ENCODE measurements at places on chromosomes 2 and 18.

- no peak for DNase-seq
Observed at GRCh38 chr2:191739194-191739593, 61.3 kb downstream of the NABP1 start.

GRCh38 chr18:59220784-59221765, 1.1 kb downstream of the GRP start:
- DNase-seq: peak; percentile 65

GRCh38 chr2:226159875-226160479, 639.6 kb downstream of the IRS1 start:
- DNase-seq: no peak

DNA sequence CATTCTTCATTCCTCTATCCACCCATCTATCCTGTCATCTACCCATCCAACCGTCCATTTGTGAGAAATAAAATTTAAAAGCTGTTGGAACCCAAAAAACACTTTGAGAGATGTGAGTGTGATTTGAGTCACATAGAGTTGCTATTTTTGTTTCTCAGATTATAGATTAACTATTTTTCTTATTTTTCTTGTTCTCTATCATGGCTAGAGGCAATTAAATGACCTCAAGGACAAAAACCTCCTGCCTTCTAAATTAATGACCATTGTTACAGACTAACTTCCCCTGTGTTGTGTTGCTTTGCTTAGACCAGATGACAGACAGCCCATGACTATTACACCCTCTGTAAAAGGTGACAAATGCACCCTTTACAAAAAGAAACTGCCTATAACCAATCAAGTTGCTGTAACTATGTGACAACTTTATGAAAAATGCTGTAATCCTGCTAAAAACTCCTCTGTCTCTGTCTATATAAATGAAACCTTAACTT, 207.9 kb upstream of the CXCR4 start:
- no peak for DNase-seq

- DNase-seq: no peak
Observed at GRCh38 chr2:20104900-20105545, 53.6 kb upstream of the LAPTM4A start.

DNA sequence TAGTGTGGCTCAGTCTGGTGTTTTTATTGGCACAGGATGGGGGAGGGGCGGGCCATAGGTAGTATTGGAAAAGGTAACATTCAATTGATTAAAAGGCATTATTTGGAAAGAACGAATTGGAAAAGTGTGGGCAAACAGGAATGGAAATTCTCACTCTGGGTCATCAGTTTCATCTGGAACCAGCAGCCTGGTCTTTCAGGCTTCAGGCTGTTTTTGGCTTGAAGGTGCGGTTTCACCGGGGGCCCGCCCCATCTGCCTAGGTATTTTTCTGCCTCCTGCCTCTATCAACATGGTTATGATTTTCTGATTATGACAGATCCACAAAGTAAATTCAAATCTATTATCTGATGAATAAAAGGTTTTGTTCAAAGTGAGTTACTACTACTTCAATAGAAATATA, 59.5 kb upstream of the CD28 start:
- DNase-seq: no peak

GRCh38 chr2:147927053-147927588, 82.3 kb downstream of the ACVR2A start:
- no peak for DNase-seq
